Vagina (tissue), 2 donors: ENCODE measurements at places on chromosomes 16 and 17.

DNA sequence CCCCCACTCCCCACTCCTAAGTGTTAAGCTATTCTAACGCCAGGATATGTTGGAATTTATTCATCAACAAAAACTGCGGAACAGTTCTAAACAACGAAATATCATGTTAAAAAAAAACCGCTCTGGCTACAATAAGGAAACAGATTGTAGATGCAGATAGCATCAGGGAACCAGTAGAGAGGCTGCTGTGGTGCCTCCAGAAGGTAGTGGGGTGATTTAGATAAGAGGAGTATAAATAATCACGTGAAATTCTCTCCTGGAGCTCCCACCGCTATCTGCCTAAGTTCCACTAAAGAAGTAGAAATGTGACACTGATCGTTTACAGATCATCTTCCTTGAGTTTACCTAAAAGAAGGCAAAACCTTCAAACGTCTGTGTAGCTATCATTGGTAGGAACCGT is 8.0 kb downstream of the AHSP start:
- DNase-seq, result no peak

GRCh38 chr16:86080131-86080875 is 181.3 kb downstream of the IRF8 start:
- no peak for DNase-seq

GRCh38 chr16:78303946-78304345 is 204.5 kb downstream of the WWOX start:
- DNase-seq, result no peak

DNA sequence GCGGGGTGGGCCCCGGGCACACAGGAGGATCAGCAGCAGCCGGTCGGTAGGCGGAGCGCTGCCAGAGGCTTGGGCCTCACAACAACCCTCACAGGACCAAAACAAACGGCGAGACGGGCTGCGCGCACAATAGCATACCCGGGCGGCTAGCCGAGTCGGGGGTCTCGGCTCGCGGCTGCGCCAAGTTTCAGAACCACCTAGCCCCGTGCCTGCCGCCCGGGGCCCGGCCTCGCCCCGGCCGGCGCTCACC is 732 bp downstream of the ULK2 start:
- no peak for DNase-seq

DNA sequence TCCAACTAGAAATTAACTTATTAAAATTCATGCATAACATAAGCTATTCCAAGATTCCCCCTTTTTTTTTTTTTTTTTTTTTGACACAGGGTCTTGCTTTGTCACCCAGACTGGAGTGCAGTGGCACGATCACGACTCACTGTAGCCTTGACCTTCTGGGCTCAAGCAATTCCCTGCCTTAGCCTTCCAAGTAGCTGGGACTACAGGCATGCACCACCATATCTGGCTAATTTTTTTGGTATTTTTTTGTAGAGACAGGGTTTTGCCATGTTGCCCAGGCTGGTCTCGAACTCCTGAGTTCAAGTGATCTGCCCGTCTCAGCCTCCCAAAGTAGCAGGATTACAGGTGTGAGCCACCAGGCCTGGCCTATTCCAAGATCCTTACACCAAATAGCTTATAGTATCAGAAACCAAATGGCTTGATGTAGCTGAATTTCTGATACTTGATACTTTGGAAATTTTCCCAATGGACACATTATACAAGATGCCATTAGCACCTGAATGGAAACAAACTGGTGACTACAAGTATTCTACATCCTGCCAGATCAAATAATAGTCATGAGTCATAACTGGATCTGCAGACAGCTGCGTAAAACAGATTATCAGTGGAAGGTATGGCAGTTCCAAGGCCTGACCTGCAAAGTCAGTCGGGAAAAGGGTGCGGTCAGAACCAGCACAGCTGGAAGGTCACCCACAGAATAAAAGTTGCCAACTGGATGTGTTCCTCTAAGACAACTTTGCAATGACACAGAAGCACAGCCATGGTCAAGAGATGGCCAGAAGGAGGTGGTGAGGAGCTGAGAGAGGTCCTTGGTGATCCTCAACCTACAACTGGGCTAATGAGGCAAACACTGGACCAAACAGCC is 14.5 kb downstream of the TUBG1 start:
- DNase-seq, result no peak

GRCh38 chr17:72146371-72146770 is 25.6 kb downstream of the SOX9 start:
- DNase-seq, result no peak

DNA sequence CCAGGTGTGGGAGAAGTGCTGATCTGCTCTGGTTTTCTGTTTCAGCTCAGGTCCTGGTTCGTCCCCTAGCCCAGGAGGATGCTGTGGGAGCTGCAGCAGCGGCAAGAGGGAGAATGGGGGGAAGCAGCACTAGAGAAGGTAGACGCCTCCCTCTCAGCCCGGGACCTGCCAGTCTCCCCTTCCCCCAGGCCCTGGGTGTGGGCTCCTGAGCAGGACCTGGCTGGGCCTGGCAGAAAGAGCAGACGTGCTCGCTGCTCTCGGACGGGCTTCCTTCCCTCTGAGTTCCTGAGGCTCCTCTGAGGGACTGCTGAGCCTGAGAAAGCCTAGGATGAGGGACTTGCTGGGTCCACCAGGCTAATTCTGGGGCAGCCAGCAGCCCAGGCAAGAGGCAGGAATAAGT is 3.1 kb downstream of the PRCD start:
- DNase-seq, result no peak

DNA sequence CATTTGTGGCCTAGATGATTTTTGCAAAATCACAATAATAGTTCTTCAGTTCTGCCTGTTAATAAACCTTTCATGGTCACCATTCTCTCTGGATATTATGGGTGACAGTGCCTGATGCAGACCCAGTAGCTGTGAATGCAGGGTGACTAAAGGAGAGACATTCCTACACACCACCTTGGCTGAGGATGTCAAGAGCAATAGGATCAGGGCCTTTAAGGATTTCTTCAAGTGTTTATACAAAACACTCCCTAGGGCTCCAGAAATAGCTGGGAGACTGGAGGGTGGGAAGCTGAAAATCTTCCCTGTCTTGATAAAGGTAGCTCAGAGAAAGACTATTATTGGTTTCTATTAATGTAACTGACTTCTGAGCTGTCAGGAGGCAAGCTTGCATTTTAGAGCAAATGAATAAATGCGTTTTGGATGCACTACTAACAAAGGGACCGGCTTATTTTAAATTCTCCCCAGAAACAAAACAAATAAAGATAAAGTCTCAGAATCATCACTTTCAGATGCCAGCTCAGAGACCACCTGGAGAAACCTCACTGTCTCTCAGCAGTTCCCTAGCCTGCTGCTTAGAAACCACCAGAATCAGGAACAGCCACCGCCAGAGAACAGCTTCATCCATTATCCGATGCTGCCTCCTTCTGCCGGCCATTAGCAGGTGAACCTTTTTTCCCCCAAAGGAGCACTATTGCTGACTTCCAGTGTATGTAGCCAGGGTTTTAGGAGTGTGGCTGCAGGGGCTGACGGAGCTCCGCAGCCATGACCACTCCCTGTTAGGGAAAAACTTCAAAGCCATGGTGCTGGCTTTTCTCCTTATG is 171.4 kb upstream of the DYNLRB2 start:
- DNase-seq, result no peak

DNA sequence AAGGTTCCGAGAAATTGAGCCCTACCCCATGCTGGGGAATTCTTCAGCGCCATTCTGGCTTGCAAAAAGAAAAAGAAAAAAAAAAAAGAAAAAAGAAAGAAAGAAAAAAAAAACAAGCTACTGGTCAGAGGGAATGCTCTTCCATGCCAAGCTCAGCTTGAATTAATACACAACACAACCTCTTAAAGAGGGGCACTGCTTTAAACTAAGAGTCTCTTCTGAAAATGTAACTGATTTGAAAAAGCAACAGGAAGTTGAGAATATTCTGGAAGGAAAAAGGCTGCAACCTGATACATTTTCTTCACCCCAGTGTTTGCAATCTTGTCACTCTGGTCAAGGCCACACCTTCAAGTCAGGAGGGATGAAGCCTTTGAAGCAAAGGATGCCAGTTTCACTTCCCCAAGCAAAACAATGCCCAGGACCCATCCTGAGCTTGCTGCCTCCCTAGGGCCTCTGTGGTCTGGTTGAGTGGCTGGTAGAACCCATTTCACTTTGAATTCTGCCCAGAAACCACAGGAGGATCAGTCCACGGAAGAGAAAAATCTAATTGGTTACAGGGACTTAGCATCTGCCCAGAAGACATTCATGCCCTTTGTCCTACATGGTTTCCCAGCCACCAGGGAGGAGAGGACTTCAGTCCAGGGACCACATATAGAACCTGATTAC is 389.7 kb downstream of the SOX9 start:
- no peak for DNase-seq

DNA sequence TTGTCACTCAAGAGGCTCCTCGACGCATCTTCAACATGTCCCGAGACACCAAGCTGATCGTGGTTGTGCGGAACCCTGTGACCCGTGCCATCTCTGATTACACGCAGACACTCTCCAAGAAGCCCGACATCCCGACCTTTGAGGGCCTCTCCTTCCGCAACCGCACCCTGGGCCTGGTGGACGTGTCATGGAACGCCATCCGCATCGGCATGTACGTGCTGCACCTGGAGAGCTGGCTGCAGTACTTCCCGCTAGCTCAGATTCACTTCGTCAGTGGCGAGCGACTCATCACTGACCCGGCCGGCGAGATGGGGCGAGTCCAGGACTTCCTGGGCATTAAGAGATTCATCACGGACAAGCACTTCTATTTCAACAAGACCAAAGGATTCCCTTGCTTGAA is 101.0 kb downstream of the HS3ST2 start:
- peak; percentile 52 for DNase-seq

- no peak for DNase-seq
Observed at GRCh38 chr17:29349409-29349808, 40.8 kb upstream of the TAOK1 start.

DNA sequence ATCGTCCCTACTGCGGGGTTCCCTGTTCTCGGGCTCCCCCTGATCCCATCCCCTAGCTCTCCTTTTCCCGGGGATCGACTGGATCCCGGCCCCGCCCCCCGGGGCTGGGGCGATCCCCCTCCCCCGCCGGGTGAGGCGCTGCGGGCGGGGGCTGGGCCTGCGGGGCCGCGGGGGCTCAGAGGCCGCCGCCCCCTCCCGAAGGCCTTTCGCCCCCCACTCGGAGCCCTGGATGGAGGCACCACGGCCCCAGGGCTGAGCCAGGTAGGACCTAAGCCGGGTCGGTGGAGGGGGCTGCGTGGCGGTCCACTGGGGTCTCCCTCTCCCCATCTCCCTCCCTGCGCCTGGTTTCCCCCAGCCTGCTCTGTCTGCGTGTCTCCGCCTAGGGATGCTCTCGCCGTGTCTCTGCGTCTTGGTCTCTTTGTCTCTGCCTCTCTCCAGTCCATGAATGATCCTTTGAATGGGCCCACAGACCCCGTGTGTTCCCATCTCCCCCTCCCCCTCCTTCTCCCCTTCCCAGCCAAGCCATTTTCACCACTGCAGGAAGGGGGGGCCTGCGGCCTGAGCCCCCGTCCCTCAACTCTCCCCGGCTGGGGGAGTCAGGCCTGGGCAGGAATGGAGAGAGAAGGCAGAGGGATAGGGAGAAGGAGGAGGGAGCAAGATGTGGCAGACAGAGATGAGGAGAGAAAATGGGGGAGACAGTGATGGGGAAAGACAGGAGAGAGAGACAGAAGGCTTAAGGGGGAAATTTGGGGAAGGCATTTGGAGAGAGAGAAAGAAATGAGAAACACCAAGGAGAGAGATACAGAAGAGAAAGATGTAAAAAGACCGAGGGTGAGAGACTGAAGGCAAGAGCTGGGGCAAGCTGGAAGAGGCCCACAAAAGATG is 1.7 kb upstream of the TMEM256 start:
- no peak for DNase-seq

DNA sequence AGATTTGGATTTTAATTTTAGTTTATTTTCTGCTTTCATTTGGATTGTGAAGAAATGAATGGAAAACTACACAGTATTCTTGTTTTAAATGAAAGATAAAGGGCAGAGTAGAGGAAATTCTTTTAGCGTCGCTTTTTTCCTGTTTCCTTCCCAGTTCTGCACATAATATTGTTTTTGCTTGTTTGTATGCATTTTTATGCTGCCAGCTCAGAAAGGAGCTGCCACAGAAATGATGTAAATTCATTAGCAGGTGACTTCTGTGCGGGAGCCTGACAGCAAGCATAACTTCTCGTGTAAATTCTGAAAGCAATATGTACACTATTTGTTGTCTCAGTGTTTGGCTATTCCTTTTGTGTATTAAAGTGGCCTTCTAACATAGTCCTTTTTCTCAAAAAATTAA is 234.6 kb downstream of the PHKB start:
- no peak for DNase-seq

DNA sequence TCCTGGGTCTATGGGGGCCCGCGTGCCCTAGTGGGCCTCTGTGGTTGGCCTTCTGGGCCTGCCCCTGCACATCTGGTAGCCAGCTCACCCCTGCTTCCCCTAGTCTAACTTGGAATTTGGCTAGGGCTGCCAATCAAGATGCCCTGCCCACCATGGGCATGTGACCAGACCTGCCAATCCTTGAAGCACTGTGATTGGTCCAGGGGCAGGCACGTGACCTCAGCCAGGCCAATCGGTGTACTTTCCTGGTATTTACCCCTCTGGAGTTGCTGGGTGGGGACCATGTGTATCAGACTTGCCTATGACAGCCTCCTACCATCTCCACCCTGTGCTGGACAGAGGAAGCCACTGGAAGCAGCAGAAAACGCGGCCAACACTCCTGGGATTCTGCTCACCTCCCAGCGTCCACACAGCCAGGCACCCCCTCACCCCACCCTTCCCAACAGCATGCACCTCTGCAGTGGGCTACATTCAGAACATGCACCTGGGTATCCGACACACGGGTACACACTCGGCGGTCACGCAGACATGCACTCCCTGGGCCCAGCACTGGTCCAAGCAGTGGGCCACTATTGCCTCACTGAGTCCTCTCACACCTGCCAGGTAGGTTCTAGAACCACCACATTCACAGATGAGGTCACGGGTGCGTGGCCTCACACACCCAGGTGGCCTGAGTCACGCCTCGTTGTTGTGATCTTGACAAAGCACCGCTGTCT is 96.9 kb downstream of the RBFOX3 start:
- no peak for DNase-seq

DNA sequence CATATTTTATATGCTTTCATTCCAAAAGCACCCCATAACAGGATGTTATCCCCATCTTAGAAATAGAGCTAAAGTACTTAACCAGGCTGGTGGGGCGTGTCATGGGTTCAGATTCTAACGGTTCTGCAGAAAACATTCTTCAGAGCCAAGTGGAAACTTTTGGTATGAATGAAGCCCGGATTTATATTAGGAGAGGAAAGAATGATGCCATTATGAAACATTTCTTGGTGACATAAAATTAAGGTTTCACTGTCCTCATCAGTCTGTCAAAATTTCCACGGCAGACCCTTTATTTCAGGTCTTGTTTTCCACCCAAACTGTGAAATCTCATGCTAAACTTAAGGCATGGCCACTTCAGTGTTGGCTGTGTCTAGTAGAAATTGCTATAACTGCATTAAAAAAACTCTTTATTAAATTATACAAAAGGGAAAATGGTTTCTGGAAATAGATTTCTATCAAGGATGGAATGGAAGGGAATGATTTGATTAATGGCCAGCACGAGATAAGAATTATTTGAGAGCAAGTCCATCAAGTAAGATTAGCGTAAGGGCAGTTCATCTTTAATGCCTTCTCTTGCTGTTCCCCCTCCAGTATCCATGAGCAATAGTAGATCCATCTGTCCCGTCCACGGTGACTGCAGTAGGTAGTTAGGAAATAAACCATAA is 11.7 kb downstream of the PRKCA start:
- DNase-seq, result no peak
